ENCODE measurements at places on chromosomes 3 and 15.

DNA sequence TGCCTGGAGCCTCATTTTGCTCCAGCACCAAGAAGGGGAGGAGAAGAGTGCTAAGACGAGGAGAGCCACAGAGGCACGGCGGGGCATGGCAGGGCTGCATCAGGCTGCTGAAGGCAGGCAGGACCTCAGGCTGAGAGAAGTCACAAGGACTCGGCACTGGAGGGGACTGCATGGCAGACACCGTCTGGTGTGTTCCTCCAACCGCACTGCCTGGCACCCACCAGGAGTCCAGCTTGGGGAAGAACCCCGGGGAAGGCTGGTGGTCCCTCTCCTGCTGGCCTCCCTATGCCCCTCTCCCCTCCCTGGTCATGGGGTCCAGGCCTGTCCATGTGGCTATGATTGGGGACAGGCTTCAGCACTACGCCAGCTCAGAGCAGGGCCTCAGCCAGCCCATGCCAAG is 153.2 kb upstream of the MEF2A start:
- DNase-seq = no peak

DNA sequence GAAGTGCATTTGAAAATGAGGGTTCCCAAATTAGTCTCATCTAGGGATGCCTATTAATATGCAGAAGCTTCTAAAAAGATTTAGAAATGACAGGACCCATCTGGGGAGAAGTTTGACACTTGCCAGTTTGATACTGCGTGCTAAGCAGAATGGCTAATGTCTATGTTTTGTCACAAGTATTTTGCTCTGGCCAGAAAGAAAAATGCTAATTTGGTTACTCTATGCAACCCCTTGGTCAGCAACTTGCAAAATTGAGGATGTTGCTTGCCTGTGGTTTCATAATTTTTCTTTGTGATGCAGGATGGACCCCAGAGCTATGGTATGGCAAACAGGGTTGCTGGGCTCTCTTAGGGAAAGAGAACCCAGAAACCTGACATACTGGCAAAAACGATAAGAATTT is 148.2 kb downstream of the FMN1 start:
- DNase-seq = no peak

- no peak for DNase-seq
Observed at GRCh38 chr3:158770741-158771350, 31.0 kb upstream of the MFSD1 start.

DNA sequence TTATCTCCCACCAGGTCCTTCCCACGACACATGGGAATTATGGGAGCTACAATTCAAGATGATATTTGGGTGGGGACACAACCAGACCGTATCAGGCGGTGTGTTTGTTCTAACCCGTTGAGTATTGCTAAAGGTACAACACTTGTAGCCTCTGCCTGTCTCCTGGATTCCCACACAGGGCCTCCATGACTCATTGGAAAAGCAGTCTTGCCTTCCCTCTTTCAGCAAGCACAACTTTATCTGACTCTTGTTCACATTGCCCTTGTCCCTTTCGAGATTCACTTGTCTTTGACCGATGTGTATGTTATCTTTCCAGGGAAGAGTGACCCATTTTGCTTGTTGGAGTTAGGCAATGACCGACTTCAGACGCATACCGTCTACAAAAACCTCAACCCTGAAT is 152.3 kb downstream of the MCTP2 start:
- DNase-seq = no peak

GRCh38 chr15:42921342-42921731 is 759 bp upstream of the TTBK2 start:
- peak; percentile 32 for DNase-seq

DNA sequence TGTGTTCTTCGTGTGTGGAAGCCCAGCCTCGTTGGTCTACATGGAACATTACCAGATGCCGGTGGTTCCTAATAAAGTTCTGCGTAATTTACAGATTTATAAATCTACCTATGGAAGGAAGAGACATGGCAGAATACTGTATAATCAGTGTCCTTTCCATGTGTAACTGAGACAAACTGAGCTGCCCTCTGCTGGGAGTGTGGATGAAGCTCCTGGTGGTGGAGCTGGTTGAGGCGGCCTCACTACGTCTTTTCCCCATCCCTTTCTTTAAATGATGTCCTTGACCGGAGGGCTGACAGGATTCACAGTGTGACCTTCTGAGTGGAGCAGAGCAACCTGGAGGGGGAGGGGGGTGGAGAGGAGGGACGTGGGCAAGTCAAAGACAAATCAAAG is 267.0 kb upstream of the CHRM5 start:
- DNase-seq = no peak

DNA sequence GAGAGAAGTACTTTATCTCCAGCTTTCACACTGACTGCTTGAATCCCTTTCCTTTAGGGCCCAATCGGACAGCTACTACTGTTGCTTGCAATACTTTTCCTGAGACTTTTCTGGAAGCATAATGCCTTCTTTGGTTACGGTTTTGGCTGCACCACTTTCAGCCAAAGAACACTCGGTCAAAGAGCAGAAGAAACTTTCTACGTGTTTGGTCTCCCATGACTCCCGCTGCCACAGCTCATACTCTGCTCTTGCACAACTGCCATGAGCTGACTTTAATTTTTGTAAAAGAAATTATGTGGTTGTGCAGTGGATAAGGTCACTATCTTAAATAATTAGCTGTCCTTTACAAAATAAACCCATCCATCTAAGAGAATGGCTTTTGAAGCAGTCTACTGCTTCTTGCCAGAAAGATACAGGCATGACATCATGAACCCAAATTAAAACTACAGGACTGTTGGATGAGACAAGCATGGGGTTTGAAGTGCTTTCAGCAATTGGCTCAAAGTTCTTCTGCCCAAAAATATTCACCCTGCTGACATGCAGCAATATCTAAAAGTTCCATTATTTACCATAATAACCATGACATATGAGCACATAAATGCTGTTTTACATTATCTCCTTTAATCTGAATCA is 42.0 kb downstream of the PROS1 start:
- DNase-seq = no peak

DNA sequence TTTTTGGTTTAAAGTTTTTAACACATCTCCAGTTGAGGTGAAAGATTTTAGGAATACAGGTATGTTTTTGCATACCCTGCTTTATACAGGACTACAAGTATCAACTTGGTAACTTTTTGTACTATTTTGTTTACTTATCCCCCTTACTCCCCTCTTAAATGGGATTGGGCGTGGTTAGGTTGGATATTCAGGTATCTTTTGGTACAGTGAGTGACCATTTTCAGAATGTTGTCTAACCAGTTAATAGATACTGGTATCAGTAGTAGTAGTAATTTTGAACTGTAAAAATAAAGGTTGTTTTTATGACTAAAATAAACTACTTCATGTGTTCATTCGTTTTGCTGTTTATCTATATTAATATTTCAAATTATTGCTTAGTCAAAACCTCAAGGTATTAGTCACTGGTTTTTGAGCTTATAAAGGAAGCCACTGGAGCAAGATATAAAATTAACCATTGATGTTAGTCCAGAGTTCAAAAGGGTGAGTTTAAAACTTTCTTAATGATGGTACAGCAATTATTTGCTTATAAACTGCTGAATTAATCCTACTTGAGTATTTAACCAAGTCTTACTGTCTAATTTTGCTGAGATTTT is 3.3 kb downstream of the MME start:
- DNase-seq = no peak

- DNase-seq = no peak
Observed at GRCh38 chr3:17195856-17196604, 311.3 kb downstream of the PLCL2 start.

DNA sequence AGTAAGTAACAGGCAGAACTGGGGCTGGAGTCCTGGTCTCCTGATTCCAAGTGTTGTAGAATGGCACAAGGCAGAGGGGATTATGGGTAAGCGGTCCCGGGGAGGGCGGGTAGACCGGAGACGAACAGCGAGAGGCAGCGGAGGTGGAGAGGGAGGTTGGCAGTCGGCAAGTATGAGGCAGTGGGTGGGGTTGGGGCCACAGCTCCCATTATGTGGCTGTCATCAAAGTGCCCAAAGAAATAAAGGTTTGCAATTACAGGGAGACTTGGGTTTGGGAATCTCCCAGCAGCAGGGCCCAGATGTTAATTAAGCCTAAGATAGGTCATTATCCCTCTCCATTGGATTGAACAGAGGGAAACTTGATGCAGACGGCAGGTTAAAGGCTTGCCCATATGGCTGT is 16.9 kb downstream of the FAM43A start:
- no peak for DNase-seq

- DNase-seq = no peak
Observed at GRCh38 chr3:168371846-168372245, 276.1 kb upstream of the GOLIM4 start.

- no peak for DNase-seq
Observed at GRCh38 chr3:29324180-29324651, 43.3 kb downstream of the RBMS3 start.

GRCh38 chr3:148510116-148510515 is 187.6 kb upstream of the AGTR1 start:
- no peak for DNase-seq

GRCh38 chr3:70064194-70064779 is 64.8 kb downstream of the SAMMSON start:
- DNase-seq = no peak

DNA sequence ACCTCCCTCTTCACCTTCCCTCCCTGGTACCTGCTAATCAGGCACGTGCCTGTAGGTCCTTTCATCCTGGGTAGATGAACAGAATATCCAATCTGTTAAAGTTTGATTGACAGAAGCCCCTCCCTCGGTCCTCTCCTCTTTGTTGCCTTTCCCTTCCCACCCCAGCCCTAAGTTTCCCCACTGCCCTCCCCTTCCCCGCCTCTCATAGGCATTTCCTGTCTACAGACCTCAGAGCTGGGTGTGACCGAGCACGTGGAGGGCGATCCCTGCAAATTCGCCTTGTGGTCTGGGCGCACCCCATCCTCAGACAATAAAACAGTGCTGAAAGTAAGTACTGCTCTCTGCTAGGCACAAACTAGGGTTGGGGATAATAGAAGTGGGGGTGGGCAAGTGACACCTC is 239.2 kb upstream of the UMPS start:
- DNase-seq = no peak

DNA sequence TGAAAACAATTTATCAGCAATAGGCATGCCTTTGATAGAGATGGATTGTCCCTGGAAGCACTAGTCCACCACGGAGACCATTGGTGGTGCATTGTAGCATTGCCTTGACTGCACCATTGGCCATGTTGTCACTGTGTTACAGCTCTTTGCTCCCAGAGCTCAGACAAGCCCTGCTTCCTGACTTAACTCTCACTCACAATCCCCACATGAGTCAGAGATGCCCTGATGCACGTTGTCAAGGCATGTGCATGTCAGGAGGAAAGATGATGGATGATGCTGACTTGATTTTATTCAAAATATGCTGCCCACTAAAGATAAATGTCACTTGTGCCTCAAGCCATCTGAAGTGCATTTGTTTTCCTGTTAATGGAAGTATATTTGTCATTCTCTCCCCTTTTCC is 266.1 kb downstream of the ARRDC4 start:
- no peak for DNase-seq

DNA sequence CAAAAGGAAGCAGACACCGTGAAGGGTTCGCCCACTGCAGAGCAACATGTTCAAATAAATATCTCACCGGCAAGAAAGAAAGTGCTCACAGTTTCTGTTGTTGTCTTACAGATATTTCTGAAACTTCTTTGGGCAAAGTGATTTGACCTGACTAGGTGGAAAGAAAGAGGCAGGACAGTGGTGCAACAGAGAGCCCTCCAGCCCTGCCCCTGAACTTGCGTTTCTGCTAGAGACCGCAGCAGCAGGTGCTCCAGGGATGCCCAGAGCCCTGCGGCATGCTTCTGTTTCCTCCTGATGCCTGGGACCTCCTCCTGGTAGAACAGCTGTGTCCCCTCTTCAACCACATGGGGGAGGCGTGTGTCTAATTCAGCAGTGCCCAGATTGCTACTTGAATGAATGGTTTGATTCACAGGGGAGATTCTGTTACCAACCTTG is 123.4 kb downstream of the ATP10A start:
- DNase-seq = peak; percentile 44

DNA sequence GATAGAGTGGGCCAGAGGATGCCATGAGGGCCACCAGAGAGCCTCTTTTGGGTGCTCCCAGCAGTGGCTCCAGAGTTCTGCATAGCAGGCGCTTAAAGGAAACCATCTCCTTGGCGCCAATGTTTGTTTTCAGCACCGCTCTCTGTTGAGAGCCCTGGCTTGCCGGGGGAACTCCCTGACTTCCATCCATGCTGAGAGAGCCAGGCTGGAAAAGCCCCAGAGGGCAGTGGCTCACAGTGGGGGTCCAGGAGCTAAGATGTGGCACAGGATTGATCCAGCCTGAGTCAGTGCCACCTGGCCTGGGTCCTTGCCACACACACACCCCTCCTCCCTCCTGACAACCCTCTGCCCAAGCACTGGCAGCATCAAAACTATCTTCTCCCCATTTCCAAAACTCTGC is 50.4 kb upstream of the HACD2 start:
- DNase-seq = no peak

- no peak for DNase-seq
Observed at GRCh38 chr15:46670258-46670657, 1035.4 kb downstream of the SQOR start.

- peak; percentile 6 for DNase-seq
Observed at GRCh38 chr3:121834157-121834670, 646 bp downstream of the IQCB1 start.

DNA sequence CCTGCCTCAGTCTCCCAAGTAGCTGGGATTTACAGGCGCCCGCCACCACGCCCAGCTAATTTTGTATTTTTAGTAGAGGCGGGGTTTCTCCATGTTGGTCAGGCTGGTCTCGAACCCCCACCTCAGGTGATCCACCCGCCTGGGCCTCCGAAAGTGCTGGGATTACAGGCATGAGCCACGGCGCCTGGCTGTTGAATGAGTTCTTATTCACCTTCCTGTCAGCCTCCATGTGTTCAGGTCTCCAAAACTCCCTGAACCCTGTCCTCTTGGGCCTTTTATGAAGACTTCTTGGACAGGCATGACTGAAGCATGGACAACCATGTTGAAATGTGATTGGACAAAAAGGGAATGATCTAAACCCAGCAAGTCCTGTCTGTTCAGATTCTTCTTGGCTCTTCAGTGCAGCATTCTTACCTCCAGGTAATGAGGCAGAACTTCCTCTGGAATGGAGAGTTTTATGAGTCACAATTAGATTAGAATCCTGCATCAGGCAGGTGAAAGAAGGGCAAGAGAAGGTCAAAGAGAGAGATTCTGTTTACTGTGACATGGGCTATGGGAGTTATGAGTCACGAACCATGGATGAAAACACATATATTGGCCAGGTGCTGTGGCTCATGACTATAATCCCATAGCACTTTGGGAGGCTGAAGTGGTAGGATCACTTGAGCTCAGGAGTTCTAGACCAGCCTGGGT is 23.1 kb upstream of the EIF4A2 start:
- no peak for DNase-seq

DNA sequence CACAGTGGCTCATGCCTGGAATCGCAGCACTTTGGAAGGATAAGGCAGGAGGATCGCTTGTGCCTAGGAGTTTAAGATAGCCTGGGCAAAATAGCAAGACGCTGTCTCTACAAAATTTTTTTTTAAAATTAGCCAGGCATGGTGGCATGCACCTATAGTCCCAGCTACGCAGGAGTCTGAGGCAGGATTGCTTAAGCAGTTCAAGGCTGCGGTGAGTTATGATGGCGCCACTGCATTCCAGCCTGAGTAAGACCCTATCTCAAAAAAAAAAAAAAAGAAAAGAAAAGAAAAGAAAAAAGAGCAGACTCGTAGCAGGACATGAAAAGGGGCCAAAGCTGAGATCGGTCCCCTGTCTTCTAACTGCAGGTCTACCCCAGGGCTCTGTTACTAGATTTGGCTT is 18.9 kb downstream of the SRGAP3 start:
- DNase-seq = no peak

- DNase-seq = no peak
Observed at GRCh38 chr3:183318877-183319276, 65.8 kb downstream of the B3GNT5 start.

GRCh38 chr3:55203546-55203945 is 275.7 kb upstream of the LRTM1 start:
- DNase-seq = no peak

- DNase-seq = no peak
Observed at GRCh38 chr15:66649235-66649984, 52.6 kb upstream of the SMAD6 start.
